Stimulated activated CD4-positive, alpha-beta T cell treated with anti-CD3 and anti-CD28 coated beads, Interleukin-15, amount 100 ng/mL, for 1 hour (primary cell): ENCODE measurements at places on chromosomes 12 and 14.

- DNase-seq = no peak
These were observed 148.6 kb downstream of the BMP4 start for GRCh38 chr14:53808042-53808441.

DNA sequence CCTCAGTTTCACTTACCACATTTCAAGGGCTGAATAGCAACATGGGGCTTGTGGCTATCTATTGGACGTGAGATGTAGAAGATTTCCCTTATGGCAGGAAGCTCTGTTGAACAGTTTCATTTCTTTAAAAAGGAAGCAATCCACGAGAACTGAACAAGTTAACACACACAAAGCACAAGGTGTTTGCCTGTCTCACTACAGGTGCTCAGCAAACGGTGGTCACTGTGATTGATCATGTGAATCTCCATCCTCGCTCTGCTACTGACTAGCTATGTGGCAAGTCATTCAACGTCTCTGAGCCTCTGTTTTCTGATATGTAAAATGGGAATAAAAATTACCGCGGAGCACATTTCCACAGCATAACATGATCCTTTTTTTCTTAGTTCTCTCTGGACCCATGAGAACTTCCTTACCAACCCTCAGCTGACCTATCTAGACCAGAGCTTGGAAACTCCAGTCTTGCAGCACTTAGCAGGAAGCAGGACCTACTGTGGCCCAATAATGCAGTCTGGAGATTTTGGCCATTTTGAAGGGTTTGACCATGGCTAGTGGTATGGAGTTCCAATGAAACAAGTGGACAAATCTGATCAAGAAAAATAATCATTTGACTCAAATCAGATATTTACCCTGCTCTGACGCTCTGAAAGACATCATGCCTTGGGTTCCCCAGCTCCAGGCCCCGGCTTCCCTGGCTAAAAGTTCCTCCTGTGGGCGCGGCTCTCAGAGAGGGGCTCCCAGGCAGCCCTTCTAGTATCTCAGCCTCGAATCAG lies 278.8 kb downstream of the ZFP36L1 start:
- no peak for DNase-seq

GRCh38 chr12:104698871-104699270 lies 242.1 kb downstream of the CHST11 start:
- DNase-seq = no peak

- no peak for DNase-seq
These were observed 7.3 kb upstream of the BATF start for GRCh38 chr14:75514673-75515628.

GRCh38 chr12:15329891-15330290 lies 7.6 kb downstream of the PTPRO start:
- DNase-seq = no peak

DNA sequence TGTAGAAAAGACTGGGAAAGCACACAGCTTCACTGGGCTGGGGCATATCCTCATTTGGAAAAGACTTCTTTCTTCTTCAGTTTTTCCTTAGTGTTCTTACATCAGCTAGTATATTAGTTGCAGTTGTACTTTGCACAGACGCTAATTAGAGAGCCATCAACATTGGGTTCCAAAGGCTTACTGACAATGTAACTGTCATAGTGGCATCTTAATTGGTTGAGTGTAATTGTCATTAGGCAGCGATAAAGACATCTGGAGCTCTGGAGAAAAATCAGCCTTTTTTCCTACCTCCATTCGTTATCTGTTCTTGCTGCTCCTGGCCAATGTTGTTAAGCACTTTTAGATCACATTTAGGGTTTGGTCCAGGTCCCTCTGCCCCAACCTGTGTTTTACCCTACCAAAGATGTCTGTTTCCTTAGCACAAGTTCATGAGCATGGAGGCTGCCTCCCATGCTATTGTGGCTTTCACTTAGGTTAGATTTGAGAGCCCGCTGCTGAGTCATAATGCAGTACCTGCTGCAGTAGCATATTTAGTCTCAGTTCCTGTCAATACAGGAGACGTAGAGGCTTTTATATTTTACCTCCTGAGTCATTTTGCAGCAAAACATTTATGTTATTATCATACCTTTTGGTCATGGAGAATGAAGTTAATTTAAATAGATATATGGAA lies 49.2 kb downstream of the FBXW8 start:
- no peak for DNase-seq

GRCh38 chr14:59137256-59137655 lies 51.2 kb upstream of the DAAM1 start:
- no peak for DNase-seq

GRCh38 chr14:78975734-78976133 lies 805.6 kb downstream of the NRXN3 start:
- DNase-seq = no peak

DNA sequence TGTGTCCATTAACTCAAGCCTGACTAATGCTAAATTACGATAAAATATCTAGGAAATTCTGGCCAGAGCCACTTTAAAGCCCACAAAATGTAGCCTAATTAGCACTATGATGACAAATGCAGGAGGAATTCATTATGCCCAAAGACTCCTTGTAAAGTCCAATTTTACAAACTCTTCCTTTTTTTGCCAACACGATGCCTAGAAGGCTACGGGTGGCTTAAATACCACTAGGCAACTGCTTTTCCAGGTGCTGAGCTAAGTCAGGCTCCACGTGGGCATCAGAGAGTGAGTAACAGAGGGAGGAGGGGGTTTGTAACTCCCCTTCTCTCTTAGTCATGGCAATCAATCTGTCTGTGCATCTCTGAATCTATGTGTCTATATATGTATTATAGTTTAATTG lies 172.4 kb upstream of the NTF3 start:
- no peak for DNase-seq
